ENCODE measurements at places on chromosomes 4 and X.

DNA sequence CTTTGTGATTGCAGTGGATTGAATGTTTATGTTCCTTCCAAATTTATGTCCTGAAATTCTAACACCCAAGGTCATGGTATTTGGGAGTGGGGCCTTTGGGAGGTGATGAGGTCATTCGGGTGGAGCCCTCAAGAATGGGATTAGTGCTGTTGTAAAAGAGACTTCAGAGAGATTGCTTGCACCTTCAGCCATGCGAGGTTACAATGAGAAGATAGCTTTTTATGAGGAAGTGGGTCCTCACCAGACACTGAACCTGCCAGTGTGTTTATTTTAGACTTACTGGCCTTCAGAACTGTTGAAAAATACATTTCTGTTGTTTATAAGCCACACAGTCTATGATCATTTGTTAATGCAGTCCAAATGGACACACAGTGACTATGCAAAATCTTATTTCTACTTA is 161.0 kb upstream of the GPRIN3 start:
- DNase-seq = no peak

DNA sequence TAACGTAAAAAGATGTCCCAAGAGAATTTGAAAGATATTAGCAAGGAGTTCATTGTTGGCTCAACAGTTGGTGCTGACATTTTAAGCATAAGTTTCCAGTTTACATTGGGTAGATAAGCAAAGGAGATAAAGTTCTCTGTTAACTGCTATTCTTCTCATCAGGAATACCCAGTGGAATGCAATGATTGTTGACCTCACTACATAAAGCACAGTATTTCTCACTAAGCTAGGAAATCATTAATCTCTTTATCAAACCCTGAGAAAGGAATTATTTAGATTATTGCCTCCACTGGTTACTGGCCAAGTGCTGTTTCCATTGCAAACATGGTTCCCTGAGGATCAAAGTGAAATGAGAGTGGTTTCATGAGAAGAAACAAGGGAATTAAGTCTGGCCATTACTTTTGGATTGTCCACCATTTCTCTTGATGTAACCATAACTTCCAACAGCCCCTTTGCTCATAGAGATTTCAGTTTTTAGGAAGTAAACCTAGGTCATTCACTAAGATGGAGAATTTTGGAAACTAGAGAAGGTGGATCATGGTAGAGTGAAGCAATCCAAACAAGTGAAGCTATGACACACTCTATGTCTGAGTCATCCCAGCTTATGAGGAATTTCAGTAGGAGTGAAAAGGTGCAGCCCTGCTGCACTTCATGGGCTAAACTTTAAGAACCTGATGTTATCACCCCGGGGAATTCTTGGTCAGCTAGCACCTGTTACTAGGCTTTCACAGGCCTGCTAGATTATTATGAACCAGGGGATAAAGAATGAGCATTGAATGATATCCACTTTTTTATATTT is 163.4 kb downstream of the AREG start:
- DNase-seq = no peak

- DNase-seq = no peak
Measured at GRCh38 chr4:10619855-10620254, 64.7 kb downstream of the CLNK start.

- DNase-seq = no peak
Measured at GRCh38 chr4:73844345-73844744, 7.9 kb downstream of the CXCL6 start.

DNA sequence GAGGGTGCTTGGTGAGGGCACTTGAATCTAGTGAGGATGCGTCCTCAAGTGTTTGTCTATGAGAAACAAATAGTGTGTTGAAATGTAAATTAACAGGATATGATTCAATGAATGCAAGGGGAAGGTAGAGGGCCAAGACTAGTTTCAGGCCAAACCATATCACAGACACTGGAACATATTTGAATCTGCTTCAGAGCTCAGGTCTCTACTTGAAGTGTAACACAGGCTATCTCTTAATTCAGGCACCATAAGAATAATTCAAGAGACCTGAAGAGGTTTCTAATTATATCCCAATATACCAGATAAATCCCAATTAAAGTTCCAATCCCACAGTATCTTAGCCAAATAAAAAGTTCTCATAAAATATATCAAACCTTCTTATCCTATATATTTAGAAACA is 146.5 kb upstream of the INTU start:
- DNase-seq = no peak

DNA sequence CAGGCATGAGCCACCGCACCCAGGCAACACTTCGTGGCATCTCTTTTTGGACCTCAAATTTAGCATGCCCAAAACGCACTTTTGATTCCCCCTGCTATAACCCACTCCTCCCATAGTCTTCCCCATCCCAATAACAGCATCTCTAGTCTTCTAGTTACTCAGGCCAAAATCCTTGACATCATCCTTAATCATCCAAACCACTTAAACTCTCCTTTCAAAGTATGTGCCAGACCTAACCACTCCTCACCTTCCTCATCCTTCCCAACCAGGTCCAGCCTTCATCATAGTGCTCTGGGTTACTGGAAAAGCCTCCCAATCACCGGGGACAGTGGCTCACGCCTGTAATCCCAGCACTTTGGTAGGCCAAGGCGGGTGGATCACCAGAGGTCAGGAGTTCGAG is 41.9 kb downstream of the AFAP1 start:
- no peak for DNase-seq

GRCh38 chr4:164413743-164414142 is 340.2 kb upstream of the SMIM31 start:
- no peak for DNase-seq

DNA sequence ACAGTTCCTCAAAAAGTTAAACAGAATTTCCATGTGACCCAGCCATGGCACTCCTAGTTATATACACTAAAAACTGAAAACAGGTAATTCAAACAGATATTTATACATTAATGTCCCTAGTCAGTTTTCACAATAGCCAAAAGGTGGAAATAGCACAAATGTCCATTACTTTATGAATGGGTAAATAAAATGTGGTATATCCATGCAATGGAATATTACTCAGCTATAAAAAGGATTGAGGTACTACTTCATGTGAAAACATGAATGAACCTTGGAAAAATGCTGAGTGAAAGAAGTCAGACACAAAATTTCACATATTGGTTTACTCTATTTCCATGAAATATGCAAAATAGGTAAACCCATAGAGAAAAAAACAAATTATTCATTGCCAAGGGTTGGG is 351.8 kb upstream of the AMOT start:
- no peak for DNase-seq

DNA sequence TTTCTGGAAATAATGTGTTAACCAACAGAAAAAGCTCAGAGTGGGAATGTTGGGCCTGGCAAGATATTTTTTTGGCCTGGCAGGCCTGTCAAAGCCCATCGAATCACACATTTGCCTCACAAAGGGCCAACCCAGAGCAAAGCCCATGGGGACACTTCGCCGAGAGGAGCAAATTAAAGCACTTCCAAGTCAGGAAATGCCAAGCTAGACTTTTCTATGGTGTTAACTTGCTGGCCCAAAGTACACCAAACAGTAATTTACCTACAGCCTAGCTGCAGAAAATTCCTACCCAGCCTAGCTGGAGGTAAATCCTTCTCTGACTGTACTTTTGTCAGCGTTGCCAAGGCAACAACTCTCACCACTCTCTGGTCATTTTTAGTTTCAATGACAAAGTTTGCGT is 288.6 kb upstream of the LDB2 start:
- no peak for DNase-seq

GRCh38 chr4:74446193-74446868 is 1.4 kb downstream of the AREG start:
- DNase-seq = no peak

GRCh38 chr4:121277194-121278105 is 103.4 kb downstream of the QRFPR start:
- no peak for DNase-seq

GRCh38 chr4:6221851-6222760 is 21.8 kb upstream of the JAKMIP1 start:
- DNase-seq = no peak

- DNase-seq = peak; percentile 3
Measured at GRCh38 chrX:53685711-53686110, 808 bp downstream of the HUWE1 start.

- DNase-seq = no peak
Measured at GRCh38 chrX:140500441-140500840, 4.4 kb downstream of the SOX3 start.

DNA sequence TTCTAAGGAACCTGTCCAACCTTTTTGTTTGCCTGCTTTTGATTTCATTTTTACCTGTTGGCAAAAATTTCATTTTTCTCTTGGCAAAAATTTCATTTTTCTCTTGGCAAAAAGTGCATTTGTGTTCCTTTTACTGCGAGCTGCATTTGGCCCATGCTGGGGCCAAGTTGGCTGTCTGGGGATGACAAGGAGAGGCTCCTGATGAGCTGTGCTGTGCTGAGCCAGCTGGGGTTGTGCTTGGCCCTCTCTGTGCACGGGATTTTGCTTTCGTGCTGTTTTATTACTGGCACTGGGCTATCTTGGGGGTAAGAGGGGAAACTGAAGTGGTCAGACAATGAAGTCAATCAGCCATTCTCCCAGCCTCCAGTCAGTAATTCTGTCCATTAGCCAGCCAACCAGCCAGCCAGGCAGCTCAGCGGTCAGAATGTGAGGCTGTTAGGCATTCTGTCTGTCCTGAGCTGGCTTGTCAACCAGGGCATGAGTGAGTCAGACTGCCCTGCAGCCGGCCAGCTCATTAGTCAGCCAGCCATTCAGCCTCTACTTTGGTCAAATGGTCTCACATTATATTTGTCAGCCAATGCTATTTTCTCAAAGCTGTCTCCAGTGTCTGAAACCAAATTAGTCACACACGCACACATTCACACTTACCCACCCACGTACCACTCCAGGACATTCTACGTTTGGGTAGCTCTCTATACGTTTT is 56.9 kb upstream of the PRPS1 start:
- no peak for DNase-seq

GRCh38 chr4:11489453-11490083 is 60.9 kb upstream of the HS3ST1 start:
- DNase-seq = peak; percentile 14

DNA sequence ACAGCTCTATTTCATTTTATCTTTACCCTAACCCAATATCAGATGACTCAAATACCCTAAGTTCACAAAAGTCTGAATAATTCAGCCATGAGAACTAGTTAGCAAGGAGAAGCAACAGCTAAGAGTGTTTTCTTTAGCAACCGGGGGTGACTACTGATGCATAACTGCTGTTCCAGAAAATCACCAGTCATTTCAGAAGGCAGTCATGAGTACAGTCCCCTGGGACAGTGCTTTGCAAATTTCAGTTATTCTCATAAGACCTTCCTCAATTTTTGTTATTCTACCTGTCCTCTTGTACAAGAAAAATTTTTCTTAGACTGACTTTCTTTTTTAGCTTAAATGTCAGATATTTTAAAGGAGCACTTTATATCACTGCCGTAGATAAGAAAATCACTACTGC is 16.4 kb downstream of the BANK1 start:
- DNase-seq = no peak

- no peak for DNase-seq
Measured at GRCh38 chrX:108123591-108124366, 32.2 kb downstream of the ATG4A start.

DNA sequence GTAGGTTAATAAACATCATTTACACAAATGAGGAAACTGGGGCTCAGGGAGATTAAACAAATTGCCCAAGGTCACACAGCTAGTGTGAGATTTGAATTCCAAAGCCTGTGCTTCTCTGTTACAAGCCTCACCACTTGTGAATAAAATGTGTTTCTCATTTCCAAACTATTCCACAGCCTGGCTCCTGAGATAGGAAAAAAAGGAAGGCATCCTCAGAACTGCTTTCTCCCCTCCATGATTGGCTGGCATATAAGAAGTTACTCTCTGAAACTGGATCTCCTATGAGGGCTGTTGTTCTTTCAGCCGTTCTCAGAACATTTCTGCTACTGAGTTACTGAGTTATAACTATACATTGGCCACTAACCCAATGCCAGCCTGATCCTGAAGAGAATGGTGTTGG is 237.9 kb downstream of the MAML3 start:
- no peak for DNase-seq

DNA sequence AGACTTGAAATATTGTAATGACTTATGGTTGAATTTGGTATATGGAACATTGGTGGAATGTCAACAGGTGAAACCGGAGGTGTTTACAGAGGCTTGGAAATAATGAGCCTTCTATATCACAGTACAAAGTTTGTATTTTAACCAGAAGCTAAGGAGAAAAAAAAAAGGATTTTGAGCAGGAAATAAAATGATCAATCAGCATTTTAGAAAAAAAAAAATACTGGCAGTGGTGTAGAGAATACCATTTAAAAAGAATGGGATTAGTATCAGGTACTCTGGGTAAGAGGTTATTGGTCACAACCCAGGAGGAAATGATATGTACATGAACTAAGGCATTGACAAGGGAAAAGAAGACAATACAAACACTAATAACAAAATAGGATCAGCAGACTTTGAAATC is 587.1 kb upstream of the HTR2C start:
- DNase-seq = no peak

DNA sequence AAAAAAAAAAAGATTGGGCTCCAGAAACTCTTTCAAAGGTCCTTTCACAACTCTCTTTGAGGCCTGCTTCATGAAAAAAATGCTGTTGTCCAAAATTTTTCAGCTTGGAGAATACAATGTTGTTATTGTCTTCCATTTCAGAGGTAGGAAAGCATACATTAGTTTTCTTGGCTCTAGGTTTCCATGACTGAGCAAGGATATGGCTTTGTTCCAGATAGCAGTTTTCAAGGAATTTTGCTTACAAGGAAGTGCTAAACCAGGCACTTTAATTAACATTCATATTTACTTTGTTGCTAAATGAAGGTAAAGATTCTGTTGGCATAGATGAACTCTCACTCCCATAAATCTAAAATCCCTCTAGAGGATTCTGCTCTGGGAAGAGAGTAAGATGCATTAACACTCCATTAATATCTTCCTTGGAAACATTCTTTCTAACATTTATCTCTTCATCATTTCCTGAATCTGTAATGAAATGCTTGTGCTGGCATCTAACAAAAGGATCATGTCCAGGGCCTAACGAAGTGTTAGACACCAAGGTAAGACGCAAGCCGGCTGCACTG is 118.4 kb downstream of the COL25A1 start:
- no peak for DNase-seq

DNA sequence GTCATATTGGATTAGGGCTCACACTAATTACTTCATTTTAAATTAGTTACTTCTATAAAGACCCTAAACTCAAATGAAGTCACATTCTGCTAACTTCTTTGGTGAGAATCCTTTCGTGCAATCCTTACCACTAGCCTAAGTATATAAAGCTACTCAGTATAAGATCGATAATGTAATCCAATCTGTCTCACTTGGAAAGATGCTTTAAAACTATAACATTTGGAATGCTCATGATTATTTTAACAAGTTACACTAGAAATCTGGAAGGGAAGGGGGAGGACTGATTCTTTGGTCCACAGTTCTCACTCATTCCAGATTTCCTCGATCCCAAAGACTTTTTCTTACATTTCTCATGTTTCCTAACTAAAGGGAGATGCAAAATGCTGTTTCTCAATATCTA is 336.4 kb upstream of the SLIT2 start:
- no peak for DNase-seq

DNA sequence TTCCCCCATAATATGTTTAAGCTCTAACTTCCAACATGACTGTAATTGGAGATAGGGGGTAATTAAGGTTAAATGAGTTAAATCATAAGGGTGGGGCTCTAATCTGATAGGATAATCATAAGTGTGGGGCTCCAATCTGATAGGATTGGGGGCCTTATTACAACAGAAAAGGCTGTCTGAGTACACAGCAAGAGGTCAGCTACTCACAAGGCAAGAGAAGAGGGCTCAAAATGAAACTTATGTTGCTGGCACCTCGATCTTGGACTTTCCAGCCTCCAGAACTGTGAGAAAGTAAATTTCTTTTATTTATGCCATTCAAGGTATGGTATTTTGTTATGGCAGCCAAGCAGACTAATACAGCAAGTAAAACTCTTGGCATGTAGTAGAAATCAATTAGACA is 16.4 kb downstream of the SH2D1A start:
- no peak for DNase-seq

Measured in NCI-H524 treated with DMSO at 0.1 percent for 48 hours (cell line).